GM04504 (cell line): ENCODE measurements at places on chromosomes 12 and 14.

GRCh38 chr14:22412926-22413411, 176.1 kb downstream of the DAD1 start:
- DNase-seq = no peak

DNA sequence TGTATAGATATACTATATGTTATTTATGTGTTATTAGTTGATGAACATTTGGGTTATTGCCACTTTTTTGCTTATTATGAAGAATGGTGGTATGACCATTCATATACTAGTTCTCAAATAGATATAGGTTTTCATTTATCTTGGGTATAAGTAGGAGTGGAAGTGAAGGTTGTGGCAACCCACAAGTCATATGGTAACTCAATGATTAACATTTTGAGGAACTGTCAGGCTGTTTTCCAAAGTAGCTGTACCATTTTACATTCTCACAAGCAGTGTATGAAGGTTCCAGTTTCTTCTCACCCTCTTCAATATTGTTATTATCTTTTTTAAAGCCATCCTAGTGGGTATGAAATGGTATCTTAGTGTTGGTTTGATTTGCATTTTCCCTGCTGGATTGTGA, 19.0 kb upstream of the MSRB3 start:
- DNase-seq = no peak

DNA sequence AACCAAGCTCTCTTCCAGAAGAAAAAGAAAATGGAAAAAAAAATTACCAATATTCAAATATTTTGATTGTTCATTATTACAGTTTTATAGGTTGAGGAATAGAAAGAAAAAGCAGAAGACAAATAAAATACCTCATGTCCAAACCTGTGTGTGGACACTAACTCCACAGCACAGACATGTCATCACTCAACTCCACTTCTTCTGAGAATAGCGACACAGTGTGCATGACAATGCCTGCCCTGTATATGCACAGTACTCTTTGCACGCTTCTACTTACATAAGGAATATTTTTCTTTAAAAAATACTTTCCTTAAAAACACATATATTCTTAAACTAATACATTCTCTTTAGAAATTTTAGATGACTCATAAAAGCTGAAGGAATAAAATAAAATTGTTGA, 81.1 kb downstream of the HMGA2 start:
- DNase-seq = no peak

- DNase-seq = no peak
These were observed 12.4 kb downstream of the HDAC7 start for GRCh38 chr12:47807338-47807737.

DNA sequence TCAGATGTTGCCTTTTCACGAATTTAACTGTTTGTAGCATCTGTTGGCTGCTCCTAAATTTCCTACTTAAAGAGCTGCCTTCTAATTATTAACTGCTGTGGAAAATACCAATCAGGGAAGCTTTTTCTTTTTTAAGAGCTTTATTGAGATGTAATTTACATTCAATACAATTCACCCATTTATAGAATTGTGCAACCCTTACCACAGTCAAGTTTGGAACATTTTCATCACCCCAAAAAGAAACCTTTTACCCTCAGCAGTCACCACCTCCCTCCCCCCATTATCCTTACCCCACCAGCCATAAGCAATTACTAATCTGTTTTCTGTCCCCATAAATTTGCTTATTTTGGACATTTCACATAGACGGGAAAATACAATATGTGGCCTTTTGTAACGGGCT, 1.4 kb downstream of the PCNX4 start:
- DNase-seq = no peak

DNA sequence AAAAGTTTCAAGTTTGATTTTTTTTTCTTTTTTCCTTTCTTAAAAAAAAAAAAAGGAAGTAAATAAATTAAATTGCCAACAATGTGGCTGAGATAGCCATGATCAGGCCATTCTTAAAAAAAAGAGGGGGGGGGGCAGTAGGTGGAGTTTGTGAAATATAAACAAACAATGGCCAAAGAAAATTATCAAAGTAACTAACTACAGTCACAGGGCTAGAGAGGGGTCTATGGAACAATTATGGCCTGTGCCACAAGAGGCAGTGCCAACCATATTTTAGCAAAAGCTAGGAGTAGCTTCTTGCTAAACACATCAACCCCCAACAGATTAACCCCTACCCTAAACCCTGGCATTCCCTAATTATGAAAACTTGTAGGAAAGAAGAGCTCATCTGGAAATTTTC, 16.2 kb upstream of the SMARCC2 start:
- DNase-seq = no peak

GRCh38 chr12:107594995-107595394, 90.6 kb upstream of the PWP1 start:
- no peak for DNase-seq

DNA sequence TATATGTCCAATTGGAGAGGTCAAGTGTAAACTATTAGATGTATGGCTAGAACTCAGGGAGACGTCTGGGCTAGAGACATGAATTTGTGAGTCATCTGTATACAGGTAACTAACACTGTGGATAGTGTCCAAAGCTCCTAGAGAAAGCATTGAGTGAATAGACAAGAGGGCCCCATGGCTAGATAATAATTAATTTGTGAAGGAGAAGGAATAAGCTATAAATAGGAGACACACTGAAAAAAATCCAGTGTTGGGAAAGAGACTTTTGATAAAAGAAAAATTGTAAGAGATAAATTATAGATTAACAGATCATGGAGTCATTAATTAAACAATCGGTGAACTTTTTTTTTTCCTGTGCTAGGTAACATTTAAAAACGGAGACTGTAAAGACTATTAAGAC, 326.6 kb upstream of the PRICKLE1 start:
- DNase-seq = no peak

GRCh38 chr14:73221945-73222344, 15.4 kb upstream of the PAPLN start:
- no peak for DNase-seq

DNA sequence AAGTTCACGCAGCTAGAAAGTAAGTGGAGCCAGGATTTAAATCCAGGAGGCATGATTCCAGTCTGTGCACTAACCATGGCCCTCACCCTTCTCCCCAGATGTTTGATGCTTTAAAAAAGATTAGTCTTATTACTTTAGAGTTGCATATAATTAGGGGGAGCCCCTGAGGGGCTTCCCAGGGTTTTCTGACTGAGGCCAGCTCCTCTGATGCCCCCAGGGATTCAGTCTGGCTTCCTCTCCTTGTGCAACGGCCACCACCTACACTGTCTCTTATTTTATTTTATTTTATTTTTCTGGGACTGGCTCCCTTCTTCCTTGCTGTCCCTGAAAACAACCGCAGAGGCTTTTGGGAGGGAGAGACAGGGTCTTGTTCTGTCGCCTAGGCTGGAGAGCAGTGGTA, 22.6 kb downstream of the CLSTN3 start:
- DNase-seq = no peak

DNA sequence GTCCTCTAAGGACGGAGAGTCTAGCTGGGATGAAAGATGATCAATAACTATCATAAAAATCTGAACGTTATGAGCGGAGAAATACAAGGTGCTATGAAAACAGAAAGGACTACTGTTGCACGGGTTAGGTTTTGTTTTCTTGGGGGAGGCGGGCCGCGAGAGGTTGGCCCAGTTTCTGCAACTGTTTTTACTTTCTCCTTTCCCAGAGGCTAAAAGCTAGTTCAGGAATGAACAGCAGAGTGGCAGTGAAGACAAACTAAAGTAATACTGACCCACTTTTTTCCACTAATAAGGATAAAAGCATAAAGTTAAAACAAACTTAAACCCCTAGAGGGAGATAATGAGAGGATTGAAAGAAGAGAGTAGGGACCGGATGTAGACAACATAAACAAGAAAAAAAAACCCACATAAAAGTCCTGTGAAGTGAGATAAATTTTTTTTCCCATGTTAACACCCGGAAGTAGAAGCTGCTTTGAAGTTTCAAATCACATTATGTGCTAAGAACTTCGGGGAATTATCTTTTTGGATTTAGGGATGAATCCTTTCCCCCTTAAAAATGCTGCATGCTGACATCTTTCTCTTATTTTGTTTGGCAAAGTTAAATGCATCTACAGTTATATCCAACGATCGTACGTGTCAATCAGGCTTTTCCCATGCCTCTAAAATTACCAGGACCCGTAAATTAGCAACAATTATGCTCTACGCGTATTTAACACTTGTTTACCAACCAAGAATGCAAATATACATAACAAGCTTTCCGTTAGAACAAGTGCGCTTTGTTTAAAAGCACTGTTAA, 1.0 kb upstream of the CDK17 start:
- peak; percentile 60 for DNase-seq

DNA sequence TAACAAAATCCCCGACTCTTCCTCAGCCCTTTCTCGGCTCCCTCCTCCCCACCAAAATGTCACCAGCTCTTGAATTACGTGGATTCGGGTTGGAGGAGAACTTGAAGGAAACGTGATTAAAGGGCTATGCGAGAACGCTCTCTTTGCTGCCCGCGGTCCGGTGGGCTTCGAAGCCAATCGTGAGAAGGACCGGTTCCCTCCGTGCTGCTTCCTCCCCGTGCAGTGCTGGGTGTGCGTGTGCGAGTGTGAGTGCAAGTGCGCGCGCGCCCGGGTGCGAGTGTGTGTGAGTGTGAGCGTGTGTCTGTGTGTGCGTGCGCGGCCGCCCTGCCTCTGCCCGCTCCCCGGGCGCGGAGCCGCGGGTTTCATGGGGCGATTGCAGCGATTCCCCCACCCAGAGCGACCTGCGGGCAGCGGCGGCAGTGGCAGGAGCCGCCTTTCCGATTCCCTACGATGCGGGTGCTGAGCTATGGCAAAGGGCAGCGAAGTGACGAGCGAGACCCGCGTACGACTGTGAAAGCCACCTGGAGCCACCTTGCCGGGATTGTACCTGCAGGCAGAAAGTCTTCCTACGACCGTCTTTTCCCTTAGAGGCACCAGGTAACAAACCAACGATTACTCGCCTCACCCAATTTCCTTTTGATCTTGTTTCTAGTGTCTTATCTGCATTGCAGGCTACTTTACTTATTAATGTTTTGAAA, 1.4 kb downstream of the LRFN5 start:
- no peak for DNase-seq

DNA sequence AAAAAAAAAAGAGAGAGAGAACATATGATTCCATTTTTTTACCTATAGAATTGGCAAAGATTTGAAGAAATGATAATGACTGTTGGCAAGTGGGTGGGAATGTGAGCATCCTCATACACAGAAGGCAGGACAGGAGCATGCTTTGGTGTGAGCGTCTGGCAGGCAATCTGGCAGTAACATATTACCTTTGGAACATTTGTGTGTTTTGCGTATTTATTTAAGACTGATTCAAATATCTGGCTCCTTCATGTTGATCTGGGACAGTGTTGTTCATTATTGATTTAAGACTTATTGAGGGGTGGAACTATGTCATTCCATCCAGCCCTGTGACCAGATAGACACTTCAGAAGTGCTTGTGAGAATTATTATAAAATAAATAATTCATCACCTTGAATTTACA, 53.1 kb downstream of the PPP1R36 start:
- no peak for DNase-seq

- DNase-seq = no peak
These were observed 84.9 kb downstream of the CACNA1C start for GRCh38 chr12:2137711-2138110.

- DNase-seq = no peak
These were observed 5.6 kb downstream of the DAZAP2 start for GRCh38 chr12:51244269-51244668.
